Umbilical cord (tissue), 2 donors: ENCODE measurements at places on chromosomes 7 and 10.

- no peak for DNase-seq
Observed at GRCh38 chr10:78658645-78659597, 409.8 kb upstream of the ZMIZ1 start.

DNA sequence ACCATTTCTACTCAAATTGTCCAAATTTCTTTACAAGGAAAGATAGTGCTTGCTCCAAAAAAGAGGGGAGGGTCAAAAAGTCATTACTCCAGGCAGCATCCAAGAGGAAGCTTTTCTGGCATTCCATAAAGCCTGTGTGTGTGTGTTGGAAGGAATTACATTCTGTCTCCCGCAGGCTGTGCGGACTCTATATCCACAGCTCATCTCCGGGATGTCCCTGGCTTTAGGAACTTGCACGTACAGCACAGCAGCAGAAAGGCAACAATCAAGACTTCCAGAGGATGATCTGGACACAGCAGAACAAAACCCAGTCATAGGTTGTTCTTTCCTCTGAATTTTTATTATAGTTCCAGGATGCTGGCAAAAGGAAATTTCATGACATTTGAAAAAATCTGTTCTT is 94.8 kb downstream of the ITIH5 start:
- DNase-seq: peak; percentile 93

DNA sequence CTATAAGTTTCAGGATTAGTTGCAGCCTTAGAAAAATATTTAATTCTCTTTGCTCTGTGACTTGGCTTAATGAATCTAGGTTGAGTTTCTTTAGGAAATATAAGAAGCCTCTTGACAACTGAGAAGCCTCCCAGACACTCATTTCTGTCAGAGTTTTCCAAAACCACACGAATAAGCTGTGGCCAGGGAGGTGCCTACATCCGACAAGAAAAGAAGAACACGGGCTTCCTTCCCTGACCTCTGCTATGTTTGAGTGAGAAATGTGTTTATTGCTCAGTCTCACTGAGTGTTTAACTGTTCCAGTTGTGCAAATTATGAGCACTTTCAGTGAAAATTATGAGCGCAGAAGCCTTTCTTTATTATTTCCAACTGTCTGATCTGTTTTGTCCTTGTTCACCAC is 105.0 kb downstream of the TRIL start:
- peak; percentile 25 for DNase-seq

DNA sequence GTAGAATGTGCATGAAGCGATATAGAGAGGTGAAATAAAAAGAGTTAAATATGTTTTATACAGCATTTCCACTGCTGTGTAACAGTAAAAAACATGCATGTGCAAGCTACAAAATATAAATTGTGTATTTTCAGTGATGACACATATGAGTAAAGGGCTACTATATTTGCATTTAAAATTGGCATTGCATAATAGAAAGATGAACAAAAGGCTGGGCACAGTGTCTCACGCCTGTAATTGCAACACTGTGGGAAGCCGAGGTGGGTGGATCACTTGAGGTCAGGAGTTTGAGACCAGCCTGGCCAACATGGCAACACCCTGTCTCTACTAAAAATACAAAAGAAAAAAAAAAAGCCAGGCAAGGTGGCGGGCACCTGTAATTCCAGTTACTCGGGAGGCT is 79.8 kb upstream of the CCDC71L start:
- DNase-seq: no peak
